ENCODE measurements at places on chromosomes 2 and 18.

DNA sequence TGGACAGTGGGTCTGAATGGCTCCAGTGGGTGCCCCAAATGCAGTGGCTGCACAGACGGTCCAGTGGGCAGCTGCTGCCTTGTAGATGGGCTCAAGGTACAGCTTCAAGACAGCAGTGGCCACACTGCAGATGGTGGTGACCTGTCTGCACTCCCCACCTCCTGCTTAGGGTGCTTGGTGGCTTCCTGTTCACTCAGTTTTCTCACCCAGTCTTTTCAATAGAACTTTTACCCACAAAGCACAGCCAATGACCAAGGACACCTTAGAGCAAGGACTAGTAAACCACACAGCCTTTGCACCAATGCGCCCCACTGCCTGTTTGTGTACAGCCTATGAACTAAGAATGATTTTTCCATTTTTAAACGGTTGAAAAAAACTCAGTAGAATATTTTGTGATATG, 34.9 kb downstream of the MEX3C start:
- no peak for DNase-seq

DNA sequence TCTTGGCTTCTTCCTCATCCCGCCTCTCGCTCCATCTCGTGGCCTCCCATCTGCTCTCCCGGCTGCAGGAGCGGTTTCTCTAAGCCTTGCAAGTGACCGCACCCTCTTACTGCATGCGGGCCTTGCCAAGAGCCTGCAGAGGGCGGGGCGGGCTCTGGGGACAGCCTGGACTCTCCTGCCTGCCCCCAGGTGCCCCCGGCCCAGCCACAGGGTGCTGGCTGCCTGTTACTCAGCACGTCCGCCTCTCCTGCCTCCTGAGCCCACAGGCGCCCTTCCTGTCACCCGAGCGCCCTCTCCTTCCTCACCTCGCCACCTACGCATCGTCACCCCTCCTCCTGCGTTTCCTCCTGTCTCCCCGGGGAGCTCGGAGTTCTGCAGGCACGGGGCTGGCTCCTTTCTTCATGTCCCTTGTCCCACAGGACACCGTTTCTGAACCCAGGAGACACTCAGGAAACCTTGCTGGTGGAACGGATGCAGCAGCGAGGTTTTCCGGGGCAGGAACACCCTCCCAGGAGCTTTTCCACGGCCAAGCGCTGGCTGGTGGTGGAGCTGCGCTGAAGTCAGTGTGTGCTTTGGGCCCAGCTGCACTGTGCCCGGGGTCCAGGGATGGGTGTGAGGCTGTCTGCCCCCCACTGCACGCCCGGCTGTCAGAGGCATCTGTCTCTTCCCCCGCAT, 28.5 kb downstream of the HPCAL1 start:
- peak; percentile 59 for DNase-seq

- DNase-seq = no peak
These were observed 31.0 kb downstream of the GLI2 start for GRCh38 chr2:120766470-120767351.

GRCh38 chr18:12253027-12253426, 1.1 kb upstream of the CIDEA start:
- no peak for DNase-seq

GRCh38 chr18:12686100-12686499, 16.4 kb downstream of the CEP76 start:
- DNase-seq = no peak

- no peak for DNase-seq
These were observed 30.5 kb downstream of the EML4 start for GRCh38 chr2:42199626-42200025.

All from activated CD4-positive, alpha-beta T cell treated with anti-CD3 and anti-CD28 coated beads, Interleukin-2, amount 50 U/mL, for 4 hours (primary cell).